ENCODE measurements at places on chromosomes 11 and 22. TPM values are rescaled to one million over a fixed set of nuclear protein-coding genes. Genes with fewer than 3 reads are reported as not detected.

DNA sequence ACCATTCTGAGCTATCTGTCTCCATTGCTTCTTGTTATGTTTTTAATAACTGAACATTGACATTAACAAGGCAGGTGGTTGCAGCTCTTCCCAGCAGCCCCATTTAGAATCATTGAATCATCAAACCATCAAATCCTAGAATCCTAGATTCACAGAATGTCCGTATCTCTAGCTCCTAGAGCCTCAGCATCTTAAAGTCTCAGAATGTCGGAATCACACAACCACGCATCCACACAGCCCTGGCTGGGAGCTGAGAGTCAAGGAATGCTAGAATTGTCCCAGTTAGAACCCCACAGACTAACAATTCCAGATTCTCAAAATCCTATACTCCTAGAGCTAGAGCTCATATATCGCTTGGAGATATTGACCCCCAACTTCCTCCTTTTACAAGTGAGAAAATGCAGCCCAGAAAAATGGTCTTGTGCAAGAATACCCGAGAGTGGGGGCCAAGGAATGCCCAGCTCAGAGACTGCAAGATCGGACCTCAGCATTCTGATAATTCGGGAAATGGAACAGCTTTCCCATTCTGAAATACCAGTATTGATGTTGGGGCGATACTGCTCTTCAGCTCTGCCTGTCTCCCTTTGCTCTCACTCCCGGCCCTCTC lies 38.8 kb downstream of the PDE2A start:
- no peak for ATAC-seq

- no peak for ATAC-seq
Measured at GRCh38 chr11:85803920-85804319, 7.0 kb downstream of the SYTL2 start.

- ATAC-seq, result no peak
Measured at GRCh38 chr11:40292721-40293508, 1166.5 kb downstream of the LRRC4C start.

Gene OR52N4
- total RNA-seq, result not detected

DNA sequence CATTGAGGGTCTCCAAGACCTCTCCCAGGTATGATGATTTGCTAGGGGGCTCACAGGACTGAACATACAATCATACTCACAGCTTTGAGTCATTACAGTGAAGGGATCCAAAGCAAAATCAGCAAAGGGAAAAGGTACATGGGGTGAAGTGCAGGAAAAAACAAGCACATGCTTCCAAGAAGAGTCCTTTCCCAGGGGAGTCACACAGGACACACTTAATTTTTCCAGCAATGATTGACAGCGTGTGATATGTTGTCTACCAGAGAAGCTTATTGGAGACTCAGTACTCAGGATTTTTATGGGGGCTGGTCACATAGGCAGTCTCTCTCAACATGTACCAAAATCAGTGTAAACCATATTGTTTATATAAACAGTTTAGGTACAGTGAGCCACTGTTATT lies 25.3 kb downstream of the CUL5 start:
- ATAC-seq, result no peak

GRCh38 chr22:35217527-35217926 lies 39.8 kb upstream of the HMGXB4 start:
- no peak for ATAC-seq

DNA sequence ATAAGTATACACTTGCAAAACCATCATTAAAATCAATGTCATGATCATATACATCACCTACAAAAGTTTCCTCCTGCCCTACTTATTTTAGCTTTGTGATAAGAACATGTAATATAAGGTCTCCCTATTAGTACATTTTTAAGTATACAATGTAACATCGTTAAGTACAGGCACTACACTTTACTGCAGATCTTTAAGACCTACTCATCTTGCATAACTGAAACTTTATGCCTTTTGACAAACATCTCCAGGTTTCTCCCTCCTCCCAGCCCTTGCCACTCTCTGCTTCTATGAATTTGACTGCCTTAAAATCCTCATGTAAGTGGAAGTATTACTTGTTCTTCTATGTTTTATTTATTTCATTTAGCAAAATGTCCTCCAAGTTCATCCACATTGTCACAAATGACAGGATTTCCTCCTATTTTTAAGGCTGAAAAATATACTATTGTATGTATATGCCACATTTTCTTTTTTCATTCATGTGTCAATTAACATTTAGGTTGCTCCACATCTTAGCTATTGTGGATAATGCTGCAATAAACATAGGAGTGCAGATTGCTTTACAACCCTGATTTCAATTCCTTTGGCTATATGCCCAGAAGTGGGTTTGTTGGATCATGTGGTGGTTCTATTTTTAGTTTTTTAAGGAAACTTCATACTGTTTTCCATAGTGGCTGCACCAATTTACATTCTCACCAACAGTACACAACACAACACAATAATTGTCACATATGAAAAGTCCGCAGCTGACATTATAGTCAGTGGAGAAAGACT lies 471.1 kb upstream of the ANO3 start:
- no peak for ATAC-seq
